A549 treated with ZK216348 at 1 μM for 4 hours (cell line): ENCODE measurements at places on chromosomes 2 and 18. TPM values are rescaled to one million over a fixed set of nuclear protein-coding genes. Genes with fewer than 3 reads are reported as not detected.

The NPC1 gene
- 82.1 to 131 TPM (median 115 TPM) in 5 replicates for total RNA-seq

The CDK15 gene
- total RNA-seq = not detected in 5 replicates

The FEV gene
- not detected in 5 replicates for total RNA-seq

The WIPF1 gene
- 14.0 to 29.4 TPM (median 23.3 TPM) in 5 replicates for total RNA-seq

The CYP1B1 gene
- 4.3 to 7.6 TPM (median 5.6 TPM) in 5 replicates for total RNA-seq

The RASGRP3 gene
- 0.41 to 1.6 TPM (median 0.61 TPM) in 5 replicates for total RNA-seq

The SLC9A4 gene
- not detected in 5 replicates for total RNA-seq

The LIPG gene
- total RNA-seq = 0.09 to 0.38 TPM (median 0.32 TPM) in 5 replicates

The CENPA gene
- total RNA-seq = 46.7 to 57.0 TPM (median 49.9 TPM) in 5 replicates

The REG3A gene
- not detected in 5 replicates for total RNA-seq

The SIX3 gene
- total RNA-seq = 0.81 to 1.6 TPM (median 1.4 TPM) in 5 replicates
